ENCODE measurements at places on chromosomes 11 and 22. TPM values are rescaled to one million over a fixed set of nuclear protein-coding genes. Genes with fewer than 3 reads are reported as not detected.
A peak's percentile ranks its signal among the peaks of the same experiment; 100 is the strongest.

GP1BB gene
- total RNA-seq, result not detected

CASP1 gene
- total RNA-seq, result 43.8 TPM

LAYN gene
- 0.52 TPM for total RNA-seq

VPREB1 gene
- not detected for total RNA-seq

CSTF3 gene
- 26.9 TPM for total RNA-seq

SCGB1D1 gene
- total RNA-seq, result not detected

CNGA4 gene
- total RNA-seq, result not detected

GTSE1 gene
- 34.6 TPM for total RNA-seq

CRYAB gene
- total RNA-seq, result not detected

ZBTB44 gene
- 48.5 TPM for total RNA-seq

DNA sequence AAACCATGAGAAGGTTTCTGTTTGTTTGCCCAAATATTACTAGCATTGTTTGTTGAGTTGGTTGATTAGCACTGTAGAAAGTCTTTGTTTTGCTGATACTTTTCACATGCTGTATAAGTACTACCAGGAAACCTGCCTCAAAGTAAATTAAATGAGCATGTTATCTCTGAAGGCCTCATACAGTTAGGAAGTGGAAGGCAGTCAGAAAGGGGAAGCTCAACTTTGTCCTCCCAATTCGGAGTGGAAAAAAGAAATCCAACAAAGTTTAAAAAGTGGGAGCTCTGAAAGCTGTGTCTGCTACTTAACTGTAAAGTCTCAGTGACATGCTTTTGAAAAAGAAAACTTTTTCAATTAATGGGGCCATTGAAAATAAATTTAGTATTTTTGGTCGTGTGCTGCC, 188.3 kb upstream of the BLID start:
- no peak for DNase-seq

- no peak for DNase-seq
These were observed 86.4 kb upstream of the MTNR1B start for GRCh38 chr11:92882828-92883611.

DNA sequence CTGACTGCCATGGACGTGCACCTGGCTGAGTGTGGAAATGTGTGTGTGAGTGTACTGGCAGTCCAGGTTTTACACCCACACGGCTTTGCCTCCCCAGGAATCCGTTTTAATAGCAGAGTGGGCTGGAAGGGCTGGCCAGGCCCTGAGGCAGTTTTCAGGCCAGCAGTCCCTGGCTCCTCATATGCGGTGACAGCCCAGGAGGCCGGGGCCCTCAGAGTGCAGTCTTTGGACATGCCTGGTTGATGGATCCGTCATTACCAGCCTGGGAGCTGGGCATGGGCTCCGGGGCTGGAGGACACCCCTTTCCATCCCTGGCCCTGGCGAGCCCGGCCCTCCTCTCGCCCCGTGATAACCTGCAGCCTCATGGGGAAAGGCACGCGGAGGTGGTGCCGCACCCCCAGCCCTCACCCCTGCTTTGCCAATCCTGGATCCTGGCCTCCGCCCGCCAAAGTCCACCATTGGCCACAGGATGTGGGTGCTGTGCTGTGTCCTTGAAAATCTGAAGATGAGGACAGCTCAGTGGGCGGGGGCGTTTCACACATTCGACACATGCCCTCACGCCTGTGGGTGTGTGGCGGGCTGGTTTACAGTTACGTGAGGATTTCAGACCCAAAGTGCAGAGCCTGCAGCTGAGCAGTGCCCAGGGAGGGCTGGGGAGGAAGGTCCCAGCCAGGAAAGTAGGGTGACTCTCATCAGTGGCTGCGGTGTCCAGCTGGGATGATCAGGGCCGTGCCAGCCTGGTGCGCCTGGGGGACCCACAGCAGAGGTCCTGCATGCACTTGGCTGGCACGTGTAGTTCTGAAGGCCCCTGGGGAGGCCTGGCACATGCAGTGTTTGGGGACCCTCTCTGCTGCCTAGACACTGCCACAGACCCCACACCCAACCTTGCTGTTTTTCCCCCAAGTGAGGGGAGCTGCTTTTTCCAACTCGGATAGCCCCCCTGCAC, 55.1 kb downstream of the RTN4R start:
- peak; percentile 78 for DNase-seq

DNA sequence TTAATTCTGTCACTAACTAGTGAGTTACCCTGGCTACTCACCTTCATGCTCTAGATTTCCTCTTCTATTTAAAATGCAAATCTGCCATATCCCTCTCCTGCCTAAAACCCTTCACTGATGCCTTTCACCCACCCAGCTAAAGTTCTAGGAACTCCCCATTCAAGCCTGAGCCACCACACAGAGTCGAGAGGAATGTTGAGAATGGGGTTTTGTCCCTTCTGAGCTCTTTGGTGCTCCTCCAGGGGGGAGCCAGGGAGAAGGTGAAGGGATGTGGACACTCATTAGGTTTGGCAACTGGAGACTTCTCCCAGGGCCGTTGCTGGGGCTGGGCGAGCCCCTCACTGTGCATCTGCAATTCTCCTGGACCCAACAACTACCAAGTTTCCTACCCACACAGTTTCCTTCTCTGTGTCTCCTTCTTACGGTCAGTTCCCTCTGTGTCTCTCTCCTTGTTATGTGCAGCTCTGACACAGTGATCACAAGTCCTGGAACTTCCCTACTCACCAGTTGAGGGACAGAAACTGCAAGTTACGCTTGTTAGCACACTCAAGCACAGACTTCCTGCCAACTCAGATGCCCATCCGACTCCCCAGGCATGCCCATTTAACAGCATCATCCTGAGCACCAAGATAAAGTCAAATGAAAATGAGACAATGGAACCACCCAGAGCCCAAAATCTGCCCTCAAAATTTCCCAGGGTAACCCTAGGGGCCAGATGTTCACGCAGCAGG, 6.5 kb upstream of the IL10RA start:
- DNase-seq, result peak; percentile 75

- DNase-seq, result no peak
These were observed 4.1 kb upstream of the SLC37A4 start for GRCh38 chr11:119034813-119035212.

GRCh38 chr11:122786896-122787295, 51.4 kb upstream of the CRTAM start:
- no peak for DNase-seq

- no peak for DNase-seq
These were observed 540.8 kb downstream of the SOX6 start for GRCh38 chr11:15815246-15816195.

GRCh38 chr11:119322921-119323531, 6.1 kb upstream of the MCAM start:
- DNase-seq, result no peak

DNA sequence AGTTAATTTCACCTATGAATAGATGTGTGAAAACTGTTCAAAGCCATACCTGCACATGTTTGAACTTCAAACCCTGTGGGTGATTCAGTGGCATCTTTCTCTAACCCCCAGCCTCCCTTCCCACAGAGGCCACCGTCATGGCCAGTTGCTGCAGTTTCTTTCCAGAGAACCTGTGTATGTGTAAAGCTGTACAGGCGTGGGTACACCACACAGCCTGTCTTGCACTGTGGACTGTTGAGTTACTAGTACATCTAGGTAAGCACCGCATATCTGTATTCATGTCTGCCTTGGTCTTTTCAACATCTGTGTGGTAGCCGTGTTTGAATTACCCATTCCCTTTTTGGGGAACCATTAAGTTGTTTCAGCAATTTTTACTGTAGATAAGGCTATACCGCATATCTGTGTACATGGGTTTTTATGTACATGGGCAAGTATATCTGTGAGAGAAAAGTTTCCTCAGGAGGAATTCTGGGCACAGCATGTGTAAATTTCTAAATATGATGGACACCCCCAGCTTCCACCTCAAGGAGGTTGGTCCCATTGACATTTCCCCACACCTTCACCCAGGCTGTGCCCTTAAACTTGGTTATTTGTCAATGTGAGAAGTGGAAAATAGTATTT, 13.9 kb downstream of the NEAT1 start:
- DNase-seq, result no peak

DNA sequence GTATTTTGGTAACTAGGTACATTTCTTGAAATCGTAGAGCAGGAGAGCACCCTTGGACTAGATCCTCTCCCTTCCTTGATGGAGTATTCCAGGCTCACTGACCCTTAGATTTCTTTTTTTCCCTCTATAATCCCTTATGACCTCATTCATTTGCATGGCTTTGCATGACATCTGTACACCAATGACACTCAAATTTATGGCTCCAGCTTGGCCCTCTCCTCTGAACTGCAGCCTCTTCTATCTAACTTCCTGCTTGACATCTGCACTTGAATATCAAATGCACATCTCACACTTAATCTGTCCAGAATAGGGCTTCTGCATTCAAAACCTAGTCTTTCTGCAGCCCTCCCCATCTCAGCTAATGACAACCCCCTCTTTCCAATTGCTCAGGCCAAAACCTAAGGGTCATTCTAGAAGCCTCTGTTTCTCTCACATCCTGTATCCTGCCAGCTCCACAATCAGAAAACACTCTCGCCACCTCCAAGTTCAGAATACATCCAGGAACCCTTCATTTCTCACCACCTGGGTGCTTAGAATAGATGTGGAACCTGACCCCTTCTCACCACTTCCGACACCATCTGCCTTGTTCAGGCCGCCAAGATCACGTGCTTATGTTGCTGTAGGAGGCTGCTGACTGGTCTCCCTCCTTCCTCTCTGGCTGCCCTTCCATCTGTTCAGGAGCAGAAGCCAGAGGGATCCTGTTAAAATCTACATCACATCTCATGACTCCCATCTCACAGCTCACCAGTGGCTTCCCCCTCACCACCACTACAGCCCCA, 138.9 kb upstream of the MTNR1B start:
- DNase-seq, result no peak

DNA sequence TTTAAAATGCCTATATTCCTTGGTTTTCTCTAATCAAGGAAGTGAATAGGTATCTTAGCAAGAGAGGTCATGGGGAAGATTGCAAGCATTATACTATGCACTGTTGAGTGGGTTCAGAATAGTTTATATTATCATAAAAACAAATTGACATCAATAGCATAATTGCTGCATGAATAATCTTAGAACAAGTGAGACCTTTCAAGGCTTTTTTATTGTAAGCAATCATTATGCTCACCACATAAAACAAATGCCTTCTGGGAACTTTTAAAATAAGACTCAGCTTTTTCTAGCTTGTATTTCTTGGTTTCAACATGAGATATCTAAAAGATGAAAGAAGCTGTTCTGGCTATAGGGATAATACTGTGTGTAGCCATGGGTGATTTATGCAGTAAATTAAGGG, 135.6 kb upstream of the ZC3H12C start:
- no peak for DNase-seq

DNA sequence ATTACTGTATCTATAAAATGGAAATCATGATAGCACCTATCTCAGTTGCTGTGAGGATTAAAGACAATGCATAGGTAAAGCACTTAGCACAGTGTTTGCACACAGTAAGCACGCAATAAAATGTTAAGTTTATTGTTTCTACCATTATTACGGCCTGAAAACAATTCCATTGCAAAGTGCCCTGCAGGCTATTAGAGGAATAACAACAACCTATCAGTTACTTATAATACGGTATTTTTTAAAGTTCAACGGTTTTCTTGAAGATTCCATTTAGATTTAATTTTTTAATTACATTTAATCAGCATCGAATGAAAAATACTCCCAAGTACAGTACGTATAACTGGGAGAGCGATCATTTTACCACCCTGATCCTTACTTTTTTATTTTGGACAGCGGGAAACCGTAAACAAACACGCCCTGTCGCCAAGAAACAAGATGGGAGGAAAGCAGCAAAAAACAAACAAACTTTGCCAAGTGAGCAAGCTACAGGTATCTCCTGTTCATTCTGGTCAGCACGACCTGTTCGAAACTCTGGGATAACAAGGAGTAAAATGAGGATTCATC, 893 bp downstream of the SLC36A4 start:
- no peak for DNase-seq

GRCh38 chr22:24420977-24421343, 6.4 kb upstream of the ADORA2A start:
- DNase-seq, result no peak

DNA sequence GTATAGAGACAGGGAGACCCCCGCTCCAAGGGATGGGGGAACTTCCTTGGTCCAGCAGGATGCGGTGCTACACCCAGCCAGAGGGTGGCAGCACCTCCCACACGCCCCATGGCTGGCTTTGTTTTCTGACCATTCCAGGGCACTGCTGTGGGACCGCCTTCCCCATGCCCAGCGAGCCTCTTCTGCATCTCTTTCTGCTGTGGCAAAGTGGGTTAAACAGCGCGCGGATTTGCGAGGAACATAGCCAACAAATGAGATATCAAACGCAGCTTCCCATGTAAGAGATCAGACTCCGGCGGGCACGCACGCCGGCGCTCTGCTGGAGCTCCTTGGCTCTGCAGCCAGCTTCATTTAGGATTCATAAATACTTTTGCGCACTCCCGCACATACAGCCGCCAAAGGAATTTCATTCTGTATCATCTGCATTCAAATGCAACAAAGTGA, 485.8 kb upstream of the CADM1 start:
- DNase-seq, result no peak

GRCh38 chr11:134559602-134559962, 147.5 kb upstream of the B3GAT1 start:
- no peak for DNase-seq

- DNase-seq, result no peak
These were observed 122.8 kb downstream of the OR4C45 start for GRCh38 chr11:50155508-50155907.

- DNase-seq, result no peak
These were observed 3.6 kb upstream of the VPS37C start for GRCh38 chr11:61164606-61165424.

DNA sequence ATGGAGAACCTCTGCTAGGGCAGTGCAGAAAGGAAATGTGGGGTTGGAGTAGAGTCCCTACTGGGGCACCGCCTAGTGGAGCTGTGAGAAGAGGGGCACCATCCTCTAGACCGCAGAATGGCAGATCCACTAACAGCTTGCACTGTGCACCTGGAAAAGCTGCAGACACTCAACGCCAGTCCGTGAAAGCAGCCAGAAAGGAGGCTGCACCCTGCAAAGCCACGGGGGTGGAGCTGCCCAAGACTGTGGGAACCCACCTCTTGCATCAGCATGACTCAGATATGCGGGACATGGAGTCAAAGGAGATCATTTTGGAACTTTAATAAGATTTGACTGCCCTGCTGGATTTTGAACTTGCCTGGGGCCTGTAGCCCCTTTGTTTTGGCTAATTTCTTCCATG, 8.7 kb downstream of the TSKU start:
- DNase-seq, result peak; percentile 49

DNA sequence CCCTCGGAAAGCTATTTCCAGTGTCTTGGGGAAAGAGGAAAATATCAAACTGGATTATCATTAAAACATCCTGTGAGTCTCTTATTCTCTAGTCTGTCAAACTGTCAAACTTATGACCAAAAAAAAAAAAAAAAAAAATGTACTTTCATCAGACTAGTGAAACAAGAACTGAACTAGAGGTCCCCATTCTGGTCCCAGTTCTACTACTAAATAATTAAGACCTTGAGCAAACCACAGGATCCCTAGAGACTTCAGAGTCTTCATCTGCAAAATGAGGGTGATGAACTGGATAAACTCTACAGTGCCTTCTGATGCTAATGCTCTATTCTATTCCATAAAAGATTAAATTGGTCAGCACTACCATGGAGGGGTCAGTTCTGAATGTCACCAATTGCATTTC, 105.8 kb downstream of the SERGEF start:
- DNase-seq, result no peak

All from natural killer cell treated with Interleukin-12 subunit alpha and Interleukin-12 subunit beta and Interleukin-15 and Interleukin-18, amount 100 ng/mL, for 72 hours (primary cell).